ENCODE measurements at places on chromosomes 3 and 15.

- no peak for DNase-seq
Observed at GRCh38 chr15:39914977-39915376, 5.1 kb downstream of the GPR176 start.

DNA sequence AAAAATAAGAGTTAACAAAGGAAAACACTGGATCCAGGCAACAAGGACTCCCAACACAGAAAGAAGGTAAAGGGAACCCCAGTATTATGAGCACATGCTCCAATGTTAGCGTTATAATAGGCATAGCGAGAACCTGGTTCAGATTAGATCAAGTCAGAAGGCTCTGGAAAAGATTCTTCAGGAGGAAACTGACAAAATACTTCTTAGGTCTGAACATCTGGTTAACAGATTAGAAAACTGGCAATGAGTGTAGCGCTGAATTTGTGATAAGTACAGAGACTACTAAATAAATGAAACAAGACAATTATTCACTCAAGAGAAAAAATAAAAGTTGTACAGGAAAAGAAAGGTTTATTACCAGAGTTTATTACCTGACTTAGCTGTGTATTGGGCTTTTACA is 146.1 kb downstream of the DPH6 start:
- DNase-seq = no peak

DNA sequence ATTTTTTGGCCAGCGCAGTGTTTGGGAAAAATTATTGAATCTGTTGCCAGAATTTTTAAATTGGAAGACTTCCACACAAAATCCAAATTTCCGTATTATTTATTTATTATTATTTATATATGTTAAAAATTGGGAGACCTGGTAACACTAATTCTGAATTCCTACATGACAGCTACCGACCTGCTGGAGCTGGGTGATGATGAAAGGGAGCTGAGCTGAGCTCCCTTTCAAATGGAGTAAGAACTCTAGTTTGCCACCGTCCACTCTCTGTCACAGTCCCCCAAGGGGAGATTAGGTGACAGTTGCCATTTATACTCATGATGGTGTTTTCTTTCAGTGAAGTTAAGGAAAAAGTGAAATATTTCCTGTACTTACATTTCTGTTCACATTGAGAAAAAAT is 1.4 kb downstream of the CRTC3 start:
- no peak for DNase-seq

DNA sequence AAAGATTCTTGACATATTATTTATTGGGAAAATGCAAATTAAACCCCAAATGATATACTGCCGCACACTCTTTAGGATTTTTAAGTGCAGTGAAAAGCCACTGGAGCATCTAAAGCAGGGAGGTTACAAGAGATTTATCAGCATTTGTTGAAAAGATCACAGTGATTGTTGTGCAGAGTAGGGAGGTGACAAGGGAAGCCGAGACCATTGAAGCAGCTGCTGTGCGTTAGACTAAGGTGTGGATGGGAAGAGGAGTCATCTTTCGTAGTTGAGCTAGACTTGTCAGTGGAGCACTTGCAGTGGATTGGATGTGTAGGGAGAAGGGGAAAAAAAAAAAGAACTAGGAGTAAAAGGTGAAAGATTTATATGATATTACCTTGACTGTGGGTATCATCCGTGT is 854.6 kb downstream of the NTRK3 start:
- DNase-seq = no peak

GRCh38 chr3:34261001-34261385 is 462.6 kb downstream of the PDCD6IP start:
- DNase-seq = no peak
